Nasal cavity respiratory epithelium epithelial cell of viscerocranial mucosa (primary cell): ENCODE measurements at places on chromosomes 6 and 20. TPM values are rescaled to one million over a fixed set of nuclear protein-coding genes. Genes with fewer than 3 reads are reported as not detected.

NR2E1 gene
- under 0.01 and 0.85 TPM in 2 replicates for total RNA-seq

CPNE5 gene
- under 0.01 TPM in 1 of 2 replicates, not detected in the other for total RNA-seq

CAGE1 gene
- total RNA-seq = under 0.01 and 0.07 TPM in 2 replicates

COL11A2 gene
- under 0.01 and 0.36 TPM in 2 replicates for total RNA-seq
